ENCODE measurements at places on chromosomes 5 and 9. TPM values are rescaled to one million over a fixed set of nuclear protein-coding genes. Genes with fewer than 3 reads are reported as not detected.

The SHOC1 gene
- not detected for total RNA-seq

DNA sequence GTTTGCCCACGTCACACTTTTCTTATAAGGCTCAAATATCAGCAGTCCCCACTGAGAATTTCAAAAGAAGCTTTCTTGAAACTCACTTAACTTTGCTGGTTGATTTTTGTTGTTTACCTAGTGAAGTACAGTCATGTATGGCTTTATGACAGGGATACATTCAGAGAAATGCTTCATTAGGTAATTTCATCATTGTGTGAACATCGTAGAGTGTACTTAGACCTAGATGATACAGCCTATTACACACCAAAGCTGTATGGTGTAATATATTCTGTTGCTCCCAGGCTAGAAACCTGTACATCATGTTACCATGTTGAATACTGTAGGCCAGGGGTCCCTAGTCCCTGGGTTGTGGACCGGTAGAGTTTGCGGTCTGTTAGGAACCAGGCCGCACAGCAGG, 177.0 kb downstream of the ARRDC3 start:
- no peak for DNase-seq
- H3K4me3 ChIP-seq = no peak overlapping the region
- no peak overlapping the region for H3K27ac ChIP-seq
- no peaks in the 10 kb centered on the region for H3K27me3 ChIP-seq

GRCh38 chr5:73793911-73794310, 167.9 kb downstream of the ARHGEF28 start:
- H3K4me1 ChIP-seq = no peaks in the 10 kb centered on the region
- no peak overlapping the region for H3K4me3 ChIP-seq
- H3K36me3 ChIP-seq = no peaks in the 10 kb centered on the region
- no peaks in the 10 kb centered on the region for H3K27me3 ChIP-seq
- DNase-seq = no peak
- H3K27ac ChIP-seq = no peak overlapping the region

DNA sequence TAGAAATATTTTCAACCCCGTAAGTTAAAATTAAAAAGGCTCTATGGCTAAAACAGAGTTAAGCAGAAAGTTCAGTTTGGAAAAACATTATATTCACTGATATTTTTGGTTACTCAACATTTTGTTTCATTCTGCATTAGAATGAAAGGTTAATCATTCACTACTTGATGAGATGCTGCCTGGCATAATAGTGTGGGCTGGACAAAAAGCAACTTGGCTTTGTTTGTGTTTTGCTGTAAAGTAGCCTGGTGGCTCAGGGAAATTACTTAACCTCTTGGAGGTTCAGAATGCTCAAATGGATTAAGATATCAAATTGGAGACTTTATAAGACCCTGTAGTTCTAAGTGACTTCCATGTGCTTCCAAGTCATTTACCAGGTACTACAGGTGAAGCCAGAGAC, 367.4 kb upstream of the TRPC7 start:
- no peak overlapping the region for H3K27ac ChIP-seq
- no peak overlapping the region for H3K4me3 ChIP-seq
- H3K36me3 ChIP-seq = no peaks in the 10 kb centered on the region
- H3K27me3 ChIP-seq = no peaks in the 10 kb centered on the region

The LCN15 gene
- 9.3 TPM for total RNA-seq

The SLC46A2 gene
- total RNA-seq = not detected

The UGT3A1 gene
- not detected for total RNA-seq

The SCGB3A1 gene
- not detected for total RNA-seq

GRCh38 chr5:10867389-10868303, 106.6 kb upstream of the DAP start:
- H3K27ac ChIP-seq = no peak overlapping the region
- H3K4me3 ChIP-seq = no peak overlapping the region
- H3K27me3 ChIP-seq = no peaks in the 10 kb centered on the region
- H3K36me3 ChIP-seq = no peaks in the 10 kb centered on the region
- no peaks in the 10 kb centered on the region for H3K4me1 ChIP-seq

The SPARC gene
- total RNA-seq = 47.6 TPM

GRCh38 chr9:87138128-87139040, 191.1 kb upstream of the GAS1 start:
- no peak overlapping the region for H3K4me3 ChIP-seq
- DNase-seq = no peak
- no peak overlapping the region for H3K27ac ChIP-seq
- H3K27me3 ChIP-seq = no peaks in the 10 kb centered on the region

GRCh38 chr9:107938801-107939386, 449.3 kb upstream of the KLF4 start:
- H3K36me3 ChIP-seq = no peaks in the 10 kb centered on the region
- DNase-seq = no peak
- H3K27me3 ChIP-seq = no peaks in the 10 kb centered on the region

DNA sequence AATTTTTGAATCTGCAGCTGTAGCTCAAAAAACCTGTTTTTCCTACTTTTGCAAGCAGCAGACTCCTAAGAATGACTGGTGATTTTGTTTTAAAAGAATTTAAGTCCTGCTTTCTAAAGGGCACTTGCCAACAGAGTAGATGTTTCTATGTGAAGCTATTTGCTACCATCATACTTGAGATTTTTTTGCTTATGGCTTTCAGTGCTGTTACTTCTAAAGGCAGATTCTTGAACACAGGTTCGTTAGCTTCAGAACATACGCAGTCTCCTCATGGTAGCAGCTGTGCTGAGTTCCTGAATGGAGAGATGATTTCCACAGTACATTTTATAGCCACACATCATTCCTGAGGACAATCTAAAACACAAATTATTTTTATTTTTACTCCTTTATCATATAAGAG, 24.4 kb upstream of the ELL2 start:
- H3K36me3 ChIP-seq = no peaks in the 10 kb centered on the region
- no peaks in the 10 kb centered on the region for H3K4me1 ChIP-seq
- no peak overlapping the region for H3K27ac ChIP-seq
- no peak for DNase-seq

The GPR151 gene
- not detected for total RNA-seq

DNA sequence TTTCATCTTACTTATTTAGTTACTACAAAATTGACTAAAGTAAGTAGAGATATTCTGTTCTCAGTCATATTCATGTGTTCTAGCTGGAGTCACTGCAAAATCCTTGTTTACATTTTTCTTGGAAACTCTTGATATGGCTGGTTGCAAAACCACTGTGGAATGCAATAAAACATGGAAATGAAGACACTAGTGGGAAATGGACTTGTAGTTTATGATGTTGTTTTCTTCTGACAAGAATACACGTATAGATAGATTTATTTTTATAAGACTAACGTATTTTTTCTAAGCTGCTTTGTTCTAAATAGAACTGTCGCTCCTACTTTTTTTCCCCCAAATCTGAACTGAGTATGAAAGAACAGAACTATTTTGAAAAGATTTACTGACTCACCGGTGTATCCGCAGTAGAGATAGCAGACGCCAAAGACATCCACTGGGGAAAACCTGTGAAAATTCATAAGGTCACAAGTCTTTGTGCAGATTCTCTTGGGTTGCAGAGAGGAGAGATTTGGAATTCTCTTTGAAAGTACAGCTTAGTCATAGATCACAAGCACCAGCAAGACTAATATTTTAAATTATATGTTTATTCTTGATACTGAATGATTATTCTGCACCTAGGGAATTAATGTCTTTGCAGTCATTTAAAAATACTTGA, 119.6 kb upstream of the TAF11L2 start:
- DNase-seq = no peak
- H3K4me1 ChIP-seq = no peaks in the 10 kb centered on the region
- H3K36me3 ChIP-seq = no peaks in the 10 kb centered on the region
- H3K27ac ChIP-seq = no peak overlapping the region
- H3K27me3 ChIP-seq = no peaks in the 10 kb centered on the region

The TAF11L8 gene
- total RNA-seq = not detected

DNA sequence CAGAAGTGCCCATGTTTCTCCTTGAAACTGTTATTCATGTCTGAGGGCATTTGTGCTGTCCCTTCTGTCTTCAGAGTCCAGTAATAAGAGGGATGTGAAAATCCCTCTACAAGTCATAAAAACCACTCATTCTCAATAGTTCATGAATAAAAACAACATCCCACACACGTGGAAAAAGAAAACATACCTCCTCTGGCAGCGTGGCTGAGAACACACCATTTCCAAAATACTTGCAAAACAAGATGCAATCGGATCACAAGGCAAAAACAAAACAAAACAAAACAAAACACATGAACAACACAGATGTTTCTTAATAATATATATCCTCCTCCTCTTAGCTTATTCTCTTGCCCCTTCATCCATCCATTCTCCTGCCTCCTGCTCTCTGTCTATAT, 71.0 kb upstream of the EQTN start:
- H3K27ac ChIP-seq = peak overlapping the region; percentile 33
- no peaks in the 10 kb centered on the region for H3K27me3 ChIP-seq
- DNase-seq = no peak
- no peak overlapping the region for H3K4me3 ChIP-seq

The C5orf52 gene
- total RNA-seq = not detected

DNA sequence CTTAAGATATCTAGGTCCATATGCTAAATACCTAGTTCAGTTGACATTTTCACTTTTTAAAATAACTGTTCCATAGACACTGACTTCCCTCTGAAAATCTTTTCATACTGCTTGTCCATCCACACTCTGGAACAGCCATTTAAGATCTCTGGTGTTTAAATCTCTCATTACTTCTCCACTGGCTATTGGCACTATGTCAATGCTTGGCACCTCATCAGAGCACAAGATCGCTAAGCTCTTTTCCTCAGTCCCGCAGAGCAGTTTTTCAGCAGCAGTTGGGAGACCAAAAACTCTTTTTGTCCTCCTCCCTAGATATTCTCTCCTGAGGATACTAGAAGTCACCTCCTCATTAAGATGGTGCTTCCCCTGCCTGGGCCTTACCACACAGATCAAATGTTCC, 172.7 kb downstream of the KIAA0825 start:
- no peaks in the 10 kb centered on the region for H3K4me1 ChIP-seq
- no peak overlapping the region for H3K4me3 ChIP-seq
- no peaks in the 10 kb centered on the region for H3K27me3 ChIP-seq
- no peak overlapping the region for H3K27ac ChIP-seq
- no peak for DNase-seq
- H3K36me3 ChIP-seq = no peaks in the 10 kb centered on the region

Measured in Peyer's patch (tissue), 4 donors.